ENCODE measurements at places on chromosomes 4 and X.
A peak's percentile ranks its signal among the peaks of the same experiment; 100 is the strongest.

- DNase-seq: no peak
Measured at GRCh38 chr4:84035568-84035967, 463.5 kb downstream of the NKX6-1 start.

- no peak for DNase-seq
Measured at GRCh38 chrX:98405376-98405775, 1521.7 kb downstream of the RPA4 start.

DNA sequence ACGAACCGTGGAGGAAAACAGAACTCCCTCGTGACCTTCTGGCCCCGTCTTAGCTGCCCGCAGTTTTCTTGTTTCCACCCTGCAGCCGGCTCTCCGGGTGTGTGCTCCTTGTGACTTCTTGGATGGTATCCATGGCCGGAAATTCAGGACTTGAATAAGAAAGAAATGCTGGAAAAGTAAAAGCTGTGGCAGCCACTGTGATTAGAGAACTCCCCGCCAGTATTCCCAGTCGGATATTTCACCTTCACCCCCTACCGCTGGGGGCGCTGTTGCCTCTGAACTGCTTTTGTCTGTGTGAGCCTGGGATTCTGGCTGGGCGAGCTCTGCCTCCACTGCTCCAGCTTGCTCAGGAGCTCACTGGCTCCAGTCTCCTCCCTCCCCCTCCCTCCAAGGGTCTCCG lies 41.5 kb upstream of the CYP4V2 start:
- peak; percentile 16 for DNase-seq

DNA sequence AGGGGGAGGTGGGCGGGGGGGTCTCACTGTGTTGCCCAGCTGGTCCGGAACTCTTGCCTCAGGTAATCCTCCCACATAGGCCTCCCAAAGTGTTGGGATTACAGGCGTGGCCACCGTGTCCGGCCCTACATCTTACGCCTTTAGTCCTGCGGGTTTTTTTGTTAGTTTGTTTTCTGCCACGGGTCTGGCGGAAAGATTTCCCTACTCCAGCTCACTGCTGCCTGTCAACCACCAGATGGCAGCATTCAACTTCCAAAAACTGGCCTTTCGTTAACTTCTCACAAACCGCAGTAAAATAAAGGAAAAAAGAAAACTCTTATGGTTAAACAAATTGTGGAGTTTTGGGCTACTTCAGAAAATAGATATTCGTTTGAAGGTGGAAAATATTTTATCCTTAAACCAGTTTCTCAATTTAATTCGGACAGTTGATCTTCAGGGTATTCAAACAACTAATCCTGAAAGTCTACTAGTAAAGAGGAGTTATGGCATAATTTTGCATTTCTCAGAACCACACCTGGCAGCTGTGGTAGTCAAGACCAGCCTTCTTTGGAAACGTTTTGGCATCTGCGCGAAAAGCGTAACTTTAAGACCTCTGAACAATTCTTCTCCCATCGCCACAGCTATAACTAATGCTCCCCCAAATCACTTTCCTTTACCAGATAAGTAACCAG lies 41.1 kb downstream of the LUZP4 start:
- DNase-seq: no peak

DNA sequence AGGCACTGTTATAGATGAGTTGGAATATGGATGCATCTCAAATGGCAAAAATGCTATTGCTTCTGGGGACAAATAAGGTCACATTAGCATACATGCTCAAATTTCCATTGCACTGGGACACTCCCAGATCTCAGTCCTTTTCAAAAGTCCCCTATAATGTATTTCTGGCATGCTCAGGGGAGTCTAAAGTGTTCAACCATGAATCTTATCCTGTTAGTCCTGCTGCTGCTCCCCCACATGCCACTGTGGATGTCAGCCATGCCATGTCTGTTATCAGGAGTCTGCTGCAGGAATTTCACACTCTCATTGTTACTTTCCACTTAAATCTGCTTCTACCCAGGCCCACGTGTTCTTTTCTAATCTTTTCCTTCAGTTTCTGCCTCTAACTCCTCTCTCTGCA lies 1000.6 kb downstream of the CCSER1 start:
- no peak for DNase-seq
